ENCODE measurements at places on chromosomes 3 and 15.

- no peak for DNase-seq
Measured at GRCh38 chr3:153285194-153285641, 123.2 kb downstream of the RAP2B start.

DNA sequence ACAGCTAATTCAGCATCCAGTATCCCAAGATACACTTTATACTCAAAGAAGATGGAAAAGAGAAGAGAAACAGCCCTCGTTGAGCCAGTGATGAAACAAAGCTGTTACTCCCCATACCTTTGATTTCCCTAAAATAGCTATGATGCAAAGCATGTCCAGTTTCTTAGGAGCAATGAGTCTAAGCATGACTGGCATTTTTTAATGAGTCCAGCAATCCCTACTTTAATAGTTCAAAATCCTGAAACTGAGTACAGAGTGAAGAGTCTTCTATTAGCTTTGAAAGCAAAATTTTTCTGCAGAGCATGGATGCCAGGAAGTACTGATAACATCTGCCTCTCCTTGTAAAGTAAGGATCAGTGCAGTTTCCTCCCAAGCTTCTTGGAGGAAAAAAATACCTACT is 302.7 kb downstream of the IL5RA start:
- no peak for DNase-seq

GRCh38 chr3:160616716-160617115 is 51.3 kb upstream of the KPNA4 start:
- no peak for DNase-seq

- DNase-seq: peak; percentile 4
Measured at GRCh38 chr15:55526559-55527036, 18.6 kb upstream of the DNAAF4 start.

- DNase-seq: no peak
Measured at GRCh38 chr15:89035658-89036057, 52.6 kb upstream of the ABHD2 start.

- no peak for DNase-seq
Measured at GRCh38 chr15:96625256-96625655, 294.8 kb downstream of the NR2F2 start.

- DNase-seq: no peak
Measured at GRCh38 chr15:79418693-79419279, 13.3 kb upstream of the MINAR1 start.

- DNase-seq: no peak
Measured at GRCh38 chr3:74456166-74456565, 158.3 kb downstream of the CNTN3 start.

DNA sequence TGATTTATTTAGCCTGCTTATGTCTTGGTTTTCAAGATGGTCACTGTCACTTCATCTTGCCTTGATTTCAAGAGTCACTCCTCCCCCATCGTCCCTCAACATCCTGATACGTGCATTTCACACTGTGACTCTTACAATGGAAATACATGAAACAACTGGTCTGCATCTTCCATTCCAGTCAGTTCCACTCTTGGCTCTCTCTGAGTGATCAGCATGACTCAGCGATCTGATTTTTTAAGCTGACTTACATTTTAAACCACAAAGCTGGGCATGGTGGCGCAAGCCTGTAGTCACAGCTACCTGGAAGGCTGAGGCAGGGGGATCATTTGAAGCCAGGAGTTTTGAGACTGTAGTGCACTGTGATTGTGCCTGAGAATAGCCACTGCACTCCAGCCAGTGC is 271.2 kb upstream of the ROPN1 start:
- no peak for DNase-seq

- no peak for DNase-seq
Measured at GRCh38 chr3:177804646-177805045, 607.4 kb upstream of the TBL1XR1 start.

DNA sequence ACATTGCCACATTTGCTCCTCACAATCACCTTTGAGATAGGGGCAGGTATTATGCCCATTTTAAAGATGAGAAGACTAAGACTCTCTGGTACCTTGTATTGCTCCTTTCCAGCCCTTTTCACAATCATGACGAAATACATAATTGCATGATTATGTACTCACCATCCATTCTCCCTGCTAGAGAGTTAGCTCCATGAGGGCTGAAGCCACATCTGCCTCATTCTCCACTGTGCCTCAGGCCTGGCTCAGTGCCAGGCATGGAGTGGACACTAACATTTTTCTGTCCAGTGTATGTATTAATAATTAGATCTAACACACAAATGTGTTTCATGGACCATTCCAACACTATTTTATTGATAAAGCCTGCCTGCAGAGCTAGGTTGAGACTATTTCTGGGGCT is 191.4 kb downstream of the MINAR1 start:
- DNase-seq: no peak

GRCh38 chr3:136193278-136194054 is 2.7 kb downstream of the MSL2 start:
- DNase-seq: no peak

DNA sequence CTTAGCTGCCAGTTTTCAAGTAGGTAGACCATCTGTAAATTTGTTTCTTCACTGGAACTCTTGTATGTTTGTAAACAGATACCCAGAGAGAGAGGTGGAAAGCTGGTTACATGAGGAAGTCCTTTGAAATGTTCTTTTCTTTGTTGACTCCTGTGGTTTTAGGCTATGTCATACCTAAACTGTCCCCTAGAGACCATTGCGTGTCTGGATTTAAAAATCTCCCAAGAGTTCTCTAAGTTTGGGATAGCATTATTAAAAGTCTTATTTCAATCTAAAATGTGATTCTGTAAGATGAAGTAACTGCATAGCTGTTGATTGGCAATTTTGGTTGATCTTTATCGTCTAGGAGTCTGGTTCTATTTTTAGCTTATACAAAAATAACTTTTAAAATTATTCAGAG is 127.2 kb downstream of the GHSR start:
- no peak for DNase-seq

DNA sequence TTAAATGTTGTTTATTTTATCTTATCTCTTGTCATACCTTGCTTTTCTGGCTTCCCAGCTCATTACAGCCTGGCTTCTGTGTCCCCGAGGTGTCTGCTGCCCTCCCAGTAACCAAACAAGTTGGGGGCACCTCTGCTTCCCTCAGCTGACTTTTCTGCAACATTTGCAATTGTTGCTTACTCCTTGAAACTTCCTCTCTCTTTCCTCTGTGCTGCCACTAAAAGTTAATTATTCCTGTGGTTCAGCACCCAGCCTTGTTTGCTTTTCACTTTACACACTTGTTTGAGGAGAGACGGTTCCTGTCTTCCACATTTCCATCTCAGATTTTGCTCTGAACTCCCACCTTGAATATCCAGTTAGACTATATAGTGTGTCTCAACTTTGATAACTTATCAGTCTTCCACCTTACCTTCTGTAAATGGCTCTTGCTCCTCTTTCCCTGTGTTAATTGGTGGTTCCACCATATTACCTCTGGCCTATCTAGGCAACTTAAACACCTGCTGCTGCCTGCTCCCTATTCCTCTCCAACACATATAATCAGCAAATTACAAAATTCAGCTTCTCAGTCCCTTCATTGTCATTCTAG is 21.6 kb downstream of the MCTP2 start:
- no peak for DNase-seq

DNA sequence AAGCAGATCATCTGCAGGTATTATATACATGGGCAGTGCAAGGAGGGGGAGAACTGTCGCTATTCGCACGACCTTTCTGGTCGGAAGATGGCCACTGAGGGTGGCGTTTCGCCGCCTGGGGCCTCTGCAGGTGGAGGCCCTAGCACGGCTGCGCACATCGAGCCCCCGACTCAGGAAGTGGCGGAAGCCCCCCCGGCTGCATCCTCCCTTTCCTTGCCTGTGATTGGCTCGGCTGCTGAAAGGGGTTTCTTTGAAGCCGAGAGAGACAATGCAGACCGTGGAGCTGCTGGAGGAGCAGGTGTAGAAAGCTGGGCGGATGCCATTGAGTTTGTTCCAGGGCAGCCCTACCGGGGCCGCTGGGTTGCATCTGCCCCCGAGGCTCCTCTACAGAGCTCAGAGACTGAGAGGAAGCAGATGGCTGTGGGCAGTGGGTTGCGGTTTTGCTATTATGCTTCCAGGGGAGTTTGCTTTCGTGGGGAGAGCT is 639 bp downstream of the MKRN3 start:
- no peak for DNase-seq

DNA sequence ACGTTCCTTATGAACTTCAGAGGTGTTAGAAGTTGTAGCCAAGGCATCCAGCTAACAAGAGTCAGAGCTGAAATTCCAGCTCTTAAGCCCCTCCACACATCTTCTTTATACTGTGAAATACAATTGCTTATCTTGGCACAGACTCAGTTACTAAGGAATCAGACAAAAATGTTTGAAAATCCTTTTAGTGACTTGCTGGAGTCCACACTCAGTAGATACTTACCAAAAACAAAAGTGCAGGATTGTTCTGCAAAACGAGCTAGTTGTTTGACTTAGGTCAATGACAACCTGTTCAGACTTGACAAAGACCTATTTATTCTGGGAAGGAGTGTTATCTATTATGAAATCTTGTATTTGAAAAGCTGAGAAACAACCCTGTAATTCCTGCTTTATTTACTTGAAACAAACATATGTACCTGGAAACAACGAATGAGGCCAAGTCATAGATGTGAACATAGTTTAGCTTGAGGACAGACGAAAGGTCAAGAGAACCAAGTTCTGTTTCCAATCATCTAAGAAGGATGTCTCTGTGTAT is 38.5 kb downstream of the B3GNT5 start:
- no peak for DNase-seq

DNA sequence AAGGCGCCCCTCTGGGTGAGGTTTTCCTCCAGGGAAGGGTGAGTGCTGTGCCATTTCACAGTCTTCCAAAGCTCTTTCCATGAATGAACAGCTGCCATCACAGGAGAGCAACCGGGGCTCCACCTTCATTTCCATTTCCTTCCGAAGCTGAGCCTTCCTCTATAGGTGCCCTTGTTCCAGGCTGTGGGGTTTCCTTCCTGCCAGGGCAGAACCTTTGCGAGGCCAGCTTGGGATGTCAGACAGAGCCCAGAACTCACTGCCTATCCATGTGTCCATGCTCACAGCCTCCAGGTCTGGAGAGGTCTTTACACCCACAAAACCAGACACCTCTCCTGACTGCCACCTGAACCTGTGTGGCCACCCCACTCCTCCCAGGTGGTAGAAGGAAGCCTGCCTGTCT is 49.2 kb downstream of the SLCO2A1 start:
- DNase-seq: no peak

DNA sequence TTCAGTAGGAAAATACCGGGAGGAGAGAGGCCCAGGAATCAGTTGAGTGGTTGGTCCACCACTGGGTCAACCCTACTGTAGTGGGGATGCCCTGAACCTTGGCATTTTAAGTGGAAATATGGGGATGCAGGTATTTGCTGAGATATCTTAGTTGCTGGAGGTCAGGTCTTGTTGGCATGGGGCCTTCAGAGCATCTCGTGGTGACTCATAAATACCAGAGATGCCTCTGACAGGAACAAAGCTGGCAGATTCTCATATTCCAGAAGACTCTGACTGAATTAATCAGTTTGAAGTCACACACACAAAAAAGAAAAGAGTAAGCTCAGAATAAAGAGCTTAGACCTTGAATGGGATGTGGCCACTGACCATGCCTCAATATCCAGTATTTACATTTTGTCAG is 91.6 kb downstream of the CACNA2D3 start:
- DNase-seq: no peak

- no peak for DNase-seq
Measured at GRCh38 chr15:45471151-45471550, 51.4 kb downstream of the SLC30A4 start.

DNA sequence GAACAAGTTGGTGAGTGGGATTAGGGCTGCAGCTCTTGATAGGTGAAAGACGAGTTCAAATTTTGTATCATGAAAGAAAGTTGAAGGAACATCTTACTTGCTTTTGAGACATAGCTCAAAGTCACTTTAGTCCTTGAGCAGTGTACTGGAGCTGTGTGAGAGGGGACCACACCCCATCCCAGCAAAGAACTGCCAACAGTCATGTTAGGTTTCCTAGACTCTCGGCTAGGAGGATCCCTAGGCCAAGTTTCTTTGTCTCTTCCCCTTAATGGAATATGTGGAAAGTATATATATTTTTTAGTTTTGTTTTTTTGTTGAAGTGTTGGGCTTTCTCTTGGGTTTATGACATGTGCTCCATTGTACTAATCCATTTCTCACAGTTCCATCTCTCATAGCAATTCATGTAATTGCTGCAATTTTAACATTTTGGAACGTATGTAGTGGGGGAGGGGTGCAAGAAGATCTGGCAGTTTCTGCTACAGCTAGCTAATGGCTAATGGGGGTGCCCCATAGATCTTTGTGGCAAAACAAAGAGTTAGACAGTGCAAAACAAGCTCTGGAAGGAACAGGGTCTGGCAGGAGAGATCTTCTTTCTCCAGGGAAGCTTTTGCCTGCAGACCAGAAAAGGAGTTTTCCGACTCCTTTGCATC is 25.1 kb downstream of the TLNRD1 start:
- no peak for DNase-seq

- no peak for DNase-seq
Measured at GRCh38 chr3:58646503-58646902, 20.1 kb downstream of the FAM3D start.

DNA sequence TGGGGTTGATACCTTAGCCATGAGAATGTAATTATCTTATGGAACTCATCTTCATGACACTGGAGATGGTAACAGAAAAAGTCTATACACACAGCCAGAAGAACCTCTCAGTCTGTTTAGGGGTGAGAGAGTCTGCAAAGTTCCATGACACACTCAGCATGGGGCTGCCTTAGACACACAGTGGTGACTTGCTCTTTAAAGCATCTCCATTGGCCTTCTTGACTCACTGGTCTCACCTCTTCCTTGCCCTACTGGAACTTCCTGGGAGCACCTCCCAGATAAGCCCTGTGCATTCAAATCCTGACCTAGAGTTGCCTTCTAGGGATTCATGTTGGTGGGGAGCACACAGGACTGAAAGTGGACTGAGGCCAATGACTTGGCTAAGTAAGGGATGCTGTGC is 9.3 kb downstream of the MAGI1 start:
- DNase-seq: no peak

DNA sequence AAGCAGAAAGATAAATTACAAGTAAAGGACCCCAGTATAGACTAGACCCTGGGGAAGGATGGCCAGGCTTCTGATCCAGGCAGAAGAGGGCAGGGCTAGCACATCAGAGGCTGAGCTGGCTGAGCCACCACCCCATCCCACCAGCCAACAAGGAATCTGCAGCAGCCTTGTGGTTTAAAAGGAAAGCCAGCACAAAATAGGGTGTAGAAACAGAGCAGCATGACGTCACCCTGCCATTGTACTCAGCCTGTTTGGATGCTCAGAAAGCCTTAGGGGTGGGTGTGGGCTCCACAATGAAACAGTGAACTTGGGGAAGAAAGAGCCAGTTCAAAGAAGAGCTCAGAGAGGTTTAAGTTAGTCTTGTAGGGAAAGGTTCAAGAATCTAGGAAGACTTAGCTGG is 28.2 kb downstream of the DUOX1 start:
- DNase-seq: no peak

Measured in NCI-H1092 (cell line).